Activated T-cell treated with anti-CD3 and anti-CD28 coated beads, Interleukin-2, amount 50 U/mL, for 72 hours (primary cell): ENCODE measurements at places on chromosomes 11 and 22. TPM values are rescaled to one million over a fixed set of nuclear protein-coding genes. Genes with fewer than 3 reads are reported as not detected.

DNA sequence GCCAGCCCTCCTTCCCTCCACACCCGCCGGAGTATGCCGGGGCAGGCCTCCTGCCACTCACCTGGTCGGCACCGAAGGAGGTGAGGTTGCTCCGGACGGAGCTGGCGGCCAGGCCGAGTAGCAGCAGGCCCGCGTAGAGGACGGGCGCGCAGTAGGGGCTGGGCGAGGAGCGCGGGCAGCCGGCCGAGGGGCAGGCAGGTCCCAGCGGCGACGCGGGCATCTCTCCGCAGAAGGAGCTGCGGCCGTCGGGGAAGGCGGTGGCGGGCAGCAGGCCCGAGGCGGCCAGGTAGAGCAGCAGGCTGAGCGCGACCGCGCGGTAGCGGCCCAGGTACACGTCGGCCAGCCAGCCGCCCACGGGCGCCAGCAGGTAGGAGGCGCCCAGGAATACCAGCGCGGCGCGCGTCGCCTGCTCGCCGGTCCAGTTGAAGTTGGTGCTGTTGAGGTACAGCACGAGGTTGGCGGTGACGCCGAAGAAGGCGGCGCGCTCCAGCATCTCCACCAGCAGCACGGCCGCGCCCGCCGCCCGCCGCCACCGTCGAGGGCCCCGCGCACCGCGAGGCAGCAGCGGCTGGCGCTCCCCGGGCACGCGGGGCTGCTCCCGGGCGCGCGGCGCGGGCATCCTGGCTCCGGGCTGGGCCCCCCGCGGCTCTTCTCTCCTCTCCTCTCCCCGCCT lies 907 bp downstream of the SLC15A3 start:
- H3K4me1 ChIP-seq, result peaks cover 23% of the 10 kb centered on the region
- peaks cover 18% of the 10 kb centered on the region for H3K27me3 ChIP-seq
- H3K27ac ChIP-seq, result no peak overlapping the region
- H3K36me3 ChIP-seq, result no peaks in the 10 kb centered on the region

DNA sequence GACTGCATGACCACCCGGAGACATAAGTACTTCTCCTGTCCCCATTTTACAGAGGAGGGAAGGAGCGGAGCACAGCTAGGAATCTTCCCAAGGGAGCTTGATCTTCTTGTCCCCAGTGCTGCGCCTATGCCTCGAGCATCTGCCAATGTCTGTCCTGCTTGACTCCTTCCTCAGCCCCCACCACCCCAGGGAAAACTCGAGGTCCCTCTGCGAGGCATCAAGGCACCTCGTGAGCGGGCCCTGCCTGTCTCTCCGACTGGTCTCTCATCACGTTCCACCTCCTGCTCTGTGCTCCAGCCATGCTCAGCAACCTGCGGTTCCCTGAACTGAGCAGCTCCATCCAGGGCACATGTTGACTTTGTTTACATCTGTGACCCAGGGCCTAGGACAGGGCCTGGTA lies 2.5 kb downstream of the NCF4 start:
- peaks cover 2% of the 10 kb centered on the region for H3K36me3 ChIP-seq
- no peaks in the 10 kb centered on the region for H3K27me3 ChIP-seq
- H3K4me1 ChIP-seq, result peaks cover 48% of the 10 kb centered on the region
- H3K27ac ChIP-seq, result no peak overlapping the region
- DNase-seq, result no peak
- no peak overlapping the region for H3K4me3 ChIP-seq

- H3K27ac ChIP-seq, result no peak overlapping the region
- H3K4me1 ChIP-seq, result no peaks in the 10 kb centered on the region
- no peak for DNase-seq
- H3K27me3 ChIP-seq, result no peaks in the 10 kb centered on the region
- H3K36me3 ChIP-seq, result no peaks in the 10 kb centered on the region
Observed at GRCh38 chr22:19654338-19654987, 59.8 kb upstream of the SEPTIN5 start.

DNA sequence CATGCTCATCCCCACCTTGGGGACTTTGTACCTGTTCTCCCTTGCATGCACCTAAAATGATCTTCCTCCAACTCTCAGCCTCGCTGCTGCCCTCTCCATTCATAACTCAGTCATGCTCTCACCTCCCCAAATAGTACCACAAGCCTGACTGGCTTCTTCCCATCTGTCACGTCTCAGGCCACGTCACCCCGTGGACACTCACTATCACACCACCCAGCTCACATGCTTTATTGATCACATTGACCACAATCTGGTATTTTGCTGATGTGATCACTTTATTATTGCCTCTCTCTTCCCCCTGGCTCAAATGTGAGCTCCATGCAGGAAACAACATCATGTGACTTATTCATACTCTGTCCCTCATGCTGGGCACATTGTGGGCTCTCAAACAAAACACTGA lies 9.2 kb upstream of the SGSM1 start:
- H3K27ac ChIP-seq, result no peak overlapping the region
- peaks cover 5% of the 10 kb centered on the region for H3K4me1 ChIP-seq
- no peaks in the 10 kb centered on the region for H3K36me3 ChIP-seq
- no peaks in the 10 kb centered on the region for H3K27me3 ChIP-seq

DNA sequence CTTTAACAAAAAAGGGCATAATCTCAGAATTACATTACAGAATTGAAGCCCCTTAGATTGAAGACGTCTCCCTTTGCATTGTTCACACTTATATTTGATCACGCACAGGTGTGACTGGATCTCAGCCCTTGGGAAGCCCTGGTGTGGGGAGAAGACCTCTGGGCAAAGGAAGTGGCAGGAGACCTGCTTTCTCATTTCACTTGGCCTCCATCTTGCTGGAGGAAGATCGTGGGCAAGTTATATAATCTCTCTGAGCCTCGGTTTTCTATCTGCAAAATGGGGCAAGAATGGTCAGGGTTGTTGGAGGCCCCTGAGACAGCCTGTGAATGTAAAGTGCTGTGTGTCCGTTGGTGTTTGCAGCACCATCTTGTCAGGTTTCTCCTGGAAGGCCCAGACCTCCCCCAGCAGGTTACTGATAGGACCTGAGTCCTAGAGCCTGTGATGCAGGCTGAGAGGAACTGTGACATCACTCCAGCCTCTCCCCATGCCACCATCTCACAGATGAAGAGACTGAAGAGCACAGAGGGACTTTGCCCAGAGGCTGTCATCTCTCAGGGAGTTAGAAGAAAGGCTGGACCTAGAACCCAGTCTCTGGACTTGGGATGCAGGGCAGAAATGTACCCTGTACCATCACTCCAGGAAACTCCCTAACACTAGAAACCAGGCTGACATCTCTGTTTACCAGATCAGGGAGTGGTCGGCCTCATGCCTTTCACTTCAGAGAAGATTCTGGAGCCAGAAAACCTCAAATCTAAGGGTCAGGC lies 1.1 kb upstream of the APOA1 start:
- no peak for DNase-seq
- H3K4me3 ChIP-seq, result no peak overlapping the region
- no peak overlapping the region for H3K27ac ChIP-seq
- peaks cover under 1% of the 10 kb centered on the region for H3K36me3 ChIP-seq
- H3K27me3 ChIP-seq, result no peaks in the 10 kb centered on the region

- H3K27ac ChIP-seq, result no peak overlapping the region
- DNase-seq, result no peak
- H3K36me3 ChIP-seq, result no peaks in the 10 kb centered on the region
- H3K4me3 ChIP-seq, result no peak overlapping the region
- H3K27me3 ChIP-seq, result no peaks in the 10 kb centered on the region
Observed at GRCh38 chr11:97118614-97119200, 728.9 kb downstream of the JRKL start.

GRCh38 chr11:113159988-113160807 lies 154.2 kb upstream of the TTC12 start:
- H3K36me3 ChIP-seq, result no peaks in the 10 kb centered on the region
- no peaks in the 10 kb centered on the region for H3K27me3 ChIP-seq

- no peaks in the 10 kb centered on the region for H3K36me3 ChIP-seq
- peak overlapping the region; percentile 3 for H3K4me3 ChIP-seq
- DNase-seq, result peak; percentile 36
Observed at GRCh38 chr11:62069374-62069773, 54.4 kb upstream of the INCENP start.

DNA sequence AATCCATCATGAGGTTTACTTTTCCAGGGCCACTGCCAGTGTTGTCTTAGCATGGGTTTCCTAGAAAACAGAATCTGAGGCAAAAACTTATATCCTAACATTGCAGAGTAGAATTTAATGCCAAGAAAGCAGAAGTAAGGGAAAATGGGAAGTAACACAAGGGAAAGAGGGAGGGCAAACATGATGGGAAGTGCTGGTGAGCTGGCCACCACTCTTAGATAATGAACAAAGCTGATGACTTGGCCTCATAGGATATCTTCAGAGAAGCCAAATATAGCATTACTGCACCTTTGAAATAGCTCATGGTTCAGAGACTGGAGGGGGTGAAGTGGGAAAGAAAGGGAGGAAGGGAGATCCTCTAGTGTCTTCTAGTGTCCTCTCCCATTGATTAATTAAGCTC lies 24.8 kb upstream of the CALCB start:
- no peak overlapping the region for H3K27ac ChIP-seq
- peaks cover 18% of the 10 kb centered on the region for H3K4me1 ChIP-seq
- H3K27me3 ChIP-seq, result peaks cover 7% of the 10 kb centered on the region
- no peak overlapping the region for H3K4me3 ChIP-seq

DNA sequence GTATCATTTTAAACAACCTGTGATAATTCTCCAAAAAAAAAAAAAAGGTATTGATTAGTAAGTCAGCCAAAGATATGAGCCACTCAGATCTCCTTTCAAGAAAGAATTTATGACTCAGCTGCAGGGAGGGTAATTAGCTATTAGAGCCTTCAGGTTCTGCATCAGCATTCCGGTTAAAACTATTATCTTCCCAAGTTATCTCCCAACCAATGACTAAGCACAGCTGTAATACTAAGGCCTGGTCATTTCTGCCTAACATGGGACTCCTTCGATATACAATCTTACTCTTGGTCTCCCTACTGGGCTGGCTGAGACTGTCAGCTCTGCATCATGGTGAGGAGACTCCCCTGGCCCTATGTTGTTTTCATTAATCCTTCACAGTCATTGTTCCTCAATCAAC lies 60.4 kb downstream of the SBF2 start:
- DNase-seq, result no peak
- H3K36me3 ChIP-seq, result no peaks in the 10 kb centered on the region

GRCh38 chr11:86220653-86221052 lies 23.9 kb upstream of the EED start:
- H3K27me3 ChIP-seq, result no peaks in the 10 kb centered on the region
- DNase-seq, result no peak
- H3K4me3 ChIP-seq, result peak overlapping the region; percentile 27
- peaks cover 64% of the 10 kb centered on the region for H3K4me1 ChIP-seq
- H3K27ac ChIP-seq, result peak overlapping the region; percentile 8
- H3K36me3 ChIP-seq, result peaks cover 13% of the 10 kb centered on the region

GRCh38 chr11:34602245-34602644 lies 18.6 kb upstream of the EHF start:
- H3K4me3 ChIP-seq, result no peak overlapping the region
- H3K4me1 ChIP-seq, result peaks cover 18% of the 10 kb centered on the region
- H3K27me3 ChIP-seq, result peaks cover 35% of the 10 kb centered on the region
- no peak for DNase-seq
- H3K27ac ChIP-seq, result no peak overlapping the region

- H3K27me3 ChIP-seq, result no peaks in the 10 kb centered on the region
- H3K27ac ChIP-seq, result peak overlapping the region; percentile 72
- no peak for DNase-seq
- H3K36me3 ChIP-seq, result no peaks in the 10 kb centered on the region
- H3K4me3 ChIP-seq, result peak overlapping the region; percentile 27
- H3K4me1 ChIP-seq, result peaks cover 23% of the 10 kb centered on the region
Observed at GRCh38 chr11:342328-342727, 21.7 kb upstream of the IFITM3 start.

PYGM gene
- total RNA-seq, result 4.0 TPM

INS gene
- not detected for total RNA-seq

UPK3A gene
- not detected for total RNA-seq

F2 gene
- not detected for total RNA-seq

TMEM258 gene
- total RNA-seq, result 169 TPM

MS4A15 gene
- not detected for total RNA-seq

ABCC8 gene
- total RNA-seq, result not detected

CARD18 gene
- not detected for total RNA-seq
